Stimulated activated CD8-positive, alpha-beta memory T cell treated with anti-CD3 and anti-CD28 coated beads, Interleukin-7, amount 100 ng/mL, for 1 hour (primary cell): ENCODE measurements at places on chromosomes 7 and 10.
A peak's percentile ranks its signal among the peaks of the same experiment; 100 is the strongest.

GRCh38 chr7:85286446-85286845, 99.6 kb upstream of the SEMA3D start:
- no peak for DNase-seq

- DNase-seq, result no peak
Observed at GRCh38 chr7:4129481-4130122, 552.5 kb upstream of the FOXK1 start.

GRCh38 chr7:112211348-112211907, 4.9 kb downstream of the ZNF277 start:
- no peak for DNase-seq

- DNase-seq, result no peak
Observed at GRCh38 chr10:23358357-23358756, 13.8 kb upstream of the C10orf67 start.

- DNase-seq, result peak; percentile 59
Observed at GRCh38 chr10:100998991-100999741, 442 bp upstream of the LZTS2 start.

DNA sequence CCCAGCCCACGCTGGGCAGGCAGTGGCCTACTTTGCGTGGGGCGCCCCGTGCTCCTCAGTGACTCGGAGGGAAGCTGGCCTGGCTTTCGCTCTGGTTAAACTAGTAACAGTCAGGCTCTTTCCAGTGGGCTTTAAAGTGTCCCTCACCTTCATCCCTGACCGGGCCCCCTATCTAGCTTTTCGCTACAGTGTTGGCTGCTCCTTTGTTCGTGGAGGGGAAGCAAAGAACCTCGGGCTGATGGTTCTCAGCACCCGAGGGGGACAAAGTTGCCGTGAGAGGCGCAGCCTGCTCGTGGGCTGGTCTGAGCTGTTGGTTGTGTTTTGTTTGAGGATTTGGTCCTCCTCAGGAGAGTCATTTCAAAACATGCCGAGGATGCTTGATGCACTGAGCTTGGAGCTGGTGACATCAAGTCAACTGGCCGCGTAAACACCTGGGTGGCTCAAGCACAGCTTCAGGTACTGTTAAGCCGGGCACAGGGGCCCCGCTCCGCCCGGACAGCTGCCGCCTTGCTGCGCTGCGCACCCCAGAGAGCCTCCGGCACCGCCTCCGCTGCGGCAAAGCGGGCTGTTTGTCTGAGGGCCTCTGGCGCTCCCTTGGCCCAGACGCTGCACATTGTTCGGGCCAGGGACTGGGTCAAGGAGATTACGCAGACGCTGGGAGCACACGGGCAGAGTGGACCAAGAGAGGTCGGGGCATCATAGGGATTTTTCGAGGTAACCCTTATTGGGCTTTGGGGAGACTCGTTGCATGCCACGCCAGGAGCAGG, 1.6 kb downstream of the DLX6 start:
- DNase-seq, result no peak

GRCh38 chr7:142300689-142301088, 42.8 kb upstream of the PRSS58 start:
- no peak for DNase-seq
